ENCODE measurements at places on chromosomes 13 and 19.

DNA sequence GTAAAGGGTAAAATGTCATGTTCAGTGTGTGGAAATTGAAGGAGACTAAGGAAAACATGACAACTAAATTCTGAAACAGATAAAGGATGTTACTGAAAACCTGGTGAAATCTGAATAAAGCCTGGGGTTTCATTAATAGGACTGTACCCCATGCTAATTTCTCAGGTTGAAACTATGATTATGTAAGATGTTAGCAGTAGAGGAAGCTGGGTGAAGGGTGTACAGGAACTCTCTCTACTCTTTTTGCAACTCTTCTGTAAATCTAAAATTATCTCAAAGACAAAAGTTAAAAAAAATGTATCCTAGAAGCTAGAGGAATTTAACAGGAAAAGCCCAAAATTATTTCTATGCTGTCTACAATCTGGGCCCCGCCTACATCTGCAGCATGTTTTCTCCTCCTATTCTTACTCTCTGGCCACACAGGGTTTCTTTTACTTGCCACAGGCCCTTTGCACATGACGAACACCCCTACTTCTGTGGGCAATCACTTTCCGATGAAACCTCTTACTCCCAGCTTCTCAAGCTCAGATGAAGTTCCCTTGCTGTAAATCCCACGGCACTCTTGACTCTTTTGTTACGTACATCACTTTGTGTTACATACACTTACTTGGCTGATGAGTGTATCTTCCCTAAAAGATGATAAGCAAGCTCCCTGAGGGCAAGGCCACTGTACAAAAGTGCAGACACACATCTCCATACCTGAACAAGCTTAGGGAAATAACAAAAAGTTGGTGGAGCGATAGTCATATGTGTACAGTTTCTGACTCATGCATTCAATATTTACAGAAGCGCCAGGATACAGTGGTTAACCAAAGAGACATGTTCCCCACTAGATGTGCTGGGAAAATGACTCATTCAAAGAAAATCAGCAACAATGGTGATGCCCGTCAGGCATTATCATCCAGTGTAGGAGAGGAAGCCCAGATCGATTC, 32.6 kb downstream of the RUBCNL start:
- DNase-seq, result no peak

- DNase-seq, result no peak
Measured at GRCh38 chr19:47313754-47314295, 4.2 kb downstream of the C5AR1 start.

GRCh38 chr13:39976481-39976880, 321.0 kb downstream of the COG6 start:
- no peak for DNase-seq

- no peak for DNase-seq
Measured at GRCh38 chr13:41416276-41416675, 41.1 kb upstream of the RGCC start.

All from NCI-H1694 (cell line).